ENCODE measurements at places on chromosomes 2 and 18. TPM values are rescaled to one million over a fixed set of nuclear protein-coding genes. Genes with fewer than 3 reads are reported as not detected.

The TRABD2A gene
- 42.2 TPM for total RNA-seq

The PXDN gene
- total RNA-seq: 0.81 TPM

- no peak for DNase-seq
- no peaks in the 10 kb centered on the region for H3K36me3 ChIP-seq
- no peaks in the 10 kb centered on the region for H3K4me1 ChIP-seq
- H3K27me3 ChIP-seq: no peaks in the 10 kb centered on the region
- no peak overlapping the region for H3K4me3 ChIP-seq
Observed at GRCh38 chr18:29418136-29418535, 1241.2 kb upstream of the CDH2 start.

DNA sequence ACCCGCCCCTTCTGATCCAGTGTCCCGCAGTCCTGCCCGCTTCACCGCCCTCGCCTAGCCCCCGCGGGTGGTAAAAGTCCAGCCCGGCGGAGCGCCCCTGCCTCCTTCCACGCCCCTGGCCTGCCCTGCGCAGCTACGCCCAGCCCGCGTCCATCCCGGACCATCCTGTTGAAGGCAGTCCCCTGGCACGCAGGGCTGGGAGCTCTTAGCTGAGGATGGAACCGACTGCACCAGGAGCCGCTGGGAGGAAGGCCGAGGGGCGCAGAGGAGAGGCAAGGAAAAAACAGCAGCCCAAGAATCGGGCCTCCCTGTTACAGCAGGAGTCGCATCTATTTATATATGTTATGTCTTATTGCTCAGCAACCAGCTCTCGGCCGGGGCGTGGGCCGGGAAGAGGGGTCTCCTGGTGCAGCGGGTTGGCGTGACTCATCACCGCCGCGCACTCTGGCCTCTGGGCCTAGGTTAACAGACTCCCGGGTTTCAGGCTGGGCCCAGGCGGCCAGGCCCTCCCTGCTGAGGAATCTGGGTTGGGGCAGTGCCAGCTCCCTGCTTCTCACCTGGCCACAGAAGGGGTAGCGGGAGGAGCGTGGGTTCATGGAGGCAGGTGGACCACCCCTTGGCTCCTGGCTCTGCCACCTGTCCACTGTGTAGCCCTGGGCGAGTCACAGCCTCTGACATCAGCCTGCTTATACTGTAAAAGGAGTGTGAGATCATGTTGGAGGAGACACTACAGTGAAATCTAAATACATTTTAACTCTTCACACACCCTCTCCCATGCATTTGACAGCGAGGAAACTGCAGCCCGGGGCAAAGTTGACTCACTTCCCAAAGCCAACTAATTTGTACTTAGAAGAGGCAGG, 13.4 kb upstream of the MAP3K2 start:
- H3K27me3 ChIP-seq: peaks cover 7% of the 10 kb centered on the region
- no peak overlapping the region for H3K27ac ChIP-seq
- no peaks in the 10 kb centered on the region for H3K36me3 ChIP-seq
- peaks cover 20% of the 10 kb centered on the region for H3K4me1 ChIP-seq
- H3K4me3 ChIP-seq: no peak overlapping the region

DNA sequence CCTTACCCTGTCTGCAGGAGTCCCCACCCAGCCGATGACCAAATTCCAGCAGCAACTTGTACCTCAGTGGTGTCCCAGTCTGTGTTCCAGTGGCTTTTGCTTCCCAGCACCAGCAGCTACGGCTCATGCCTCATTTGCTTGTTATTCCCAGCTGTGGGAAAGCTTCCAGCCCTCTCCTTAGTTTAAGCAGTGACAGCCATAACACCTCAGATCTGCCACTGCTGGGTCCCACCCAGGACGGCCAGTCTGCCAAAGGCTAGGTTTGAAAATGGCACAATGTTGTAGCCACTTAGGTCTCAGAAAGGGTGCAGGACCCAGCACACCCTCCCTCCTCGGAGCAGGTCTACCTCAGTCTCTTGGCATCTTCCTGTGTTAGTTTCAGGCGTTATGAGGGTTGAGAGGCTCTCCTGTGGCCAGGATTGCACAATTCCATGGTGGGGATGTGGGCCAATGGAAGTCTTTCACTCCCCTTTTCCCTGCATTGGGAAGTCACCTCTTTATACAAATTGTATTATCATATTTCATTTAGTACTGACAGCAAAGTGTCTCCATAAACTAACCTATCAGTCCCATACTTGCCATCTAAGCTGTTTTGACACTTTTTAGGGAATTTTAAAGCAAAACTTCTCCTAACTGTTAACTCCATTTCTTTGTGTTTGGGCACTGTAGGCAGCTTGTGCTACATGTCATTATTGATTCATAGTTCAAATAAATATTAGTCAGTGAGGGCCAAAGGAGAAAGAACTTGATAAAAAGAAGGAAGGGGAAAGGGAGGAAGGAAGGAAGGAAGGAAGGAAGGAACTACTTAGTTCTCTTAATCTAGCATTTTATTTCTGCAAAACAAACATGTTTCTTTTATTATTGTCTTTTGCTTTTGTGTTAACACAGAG, 62.9 kb upstream of the FAM110C start:
- H3K27ac ChIP-seq: no peak overlapping the region
- DNase-seq: no peak
- no peaks in the 10 kb centered on the region for H3K4me1 ChIP-seq
- H3K27me3 ChIP-seq: peaks cover 3% of the 10 kb centered on the region

- no peaks in the 10 kb centered on the region for H3K4me1 ChIP-seq
- H3K27me3 ChIP-seq: peaks cover 9% of the 10 kb centered on the region
- no peak for DNase-seq
- no peak overlapping the region for H3K27ac ChIP-seq
Observed at GRCh38 chr2:45134726-45135125, 125.5 kb upstream of the SIX2 start.

GRCh38 chr18:59606193-59607077, 90.8 kb downstream of the CCBE1 start:
- DNase-seq: no peak
- no peak overlapping the region for H3K4me3 ChIP-seq
- peaks cover 2% of the 10 kb centered on the region for H3K27me3 ChIP-seq
- no peaks in the 10 kb centered on the region for H3K4me1 ChIP-seq
